ENCODE measurements at places on chromosomes 2 and 18. TPM values are rescaled to one million over a fixed set of nuclear protein-coding genes. Genes with fewer than 3 reads are reported as not detected.
A peak's percentile ranks its signal among the peaks of the same experiment; 100 is the strongest.

DNA sequence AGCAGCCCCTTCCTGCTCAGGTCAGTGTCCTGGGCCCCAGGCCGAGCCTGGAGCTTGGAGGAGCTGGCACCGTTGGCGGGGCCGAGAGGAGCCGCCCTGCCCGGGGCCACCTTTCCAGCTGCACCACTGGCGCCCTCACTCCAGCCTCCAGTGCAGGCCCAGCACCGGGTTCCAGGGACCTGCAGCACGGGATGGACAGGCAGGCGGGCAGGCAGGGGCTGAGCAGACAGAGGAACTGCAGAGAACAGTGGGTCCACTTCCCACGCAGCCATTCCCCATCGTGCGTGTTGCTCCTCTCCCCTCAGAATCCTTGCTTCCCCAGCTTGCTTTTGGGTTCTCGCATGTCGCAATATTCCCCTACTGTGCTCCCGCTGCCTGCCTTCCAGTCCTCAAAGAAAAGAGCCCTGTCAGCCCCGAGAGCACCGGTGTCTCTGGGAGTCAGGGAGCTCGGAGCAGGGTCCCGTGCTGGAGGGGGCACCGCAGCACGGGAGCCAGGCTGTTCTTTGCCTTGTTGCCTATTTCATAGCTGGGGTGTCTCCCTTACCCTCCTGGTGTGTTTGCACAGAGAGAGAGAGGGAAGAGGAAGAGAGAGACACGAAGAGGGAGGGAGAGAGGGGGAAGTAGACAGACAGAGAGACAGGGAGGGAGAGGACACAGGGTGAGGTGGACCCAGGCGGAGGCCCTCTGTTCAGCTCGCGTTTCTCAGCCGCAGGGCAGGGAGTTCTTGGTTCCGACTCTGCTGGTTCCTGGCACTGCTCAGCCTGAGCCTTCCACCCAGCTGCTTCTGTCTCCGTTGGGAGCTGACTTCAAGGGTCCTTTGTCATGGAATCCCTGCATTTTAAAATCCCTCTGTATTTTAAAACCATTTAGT lies 126.0 kb downstream of the MBP start:
- H3K4me1 ChIP-seq = peaks cover 12% of the 10 kb centered on the region
- H3K27me3 ChIP-seq = no peaks in the 10 kb centered on the region
- peaks cover 20% of the 10 kb centered on the region for H3K36me3 ChIP-seq
- no peak overlapping the region for H3K27ac ChIP-seq
- no peak overlapping the region for H3K4me3 ChIP-seq

DNA sequence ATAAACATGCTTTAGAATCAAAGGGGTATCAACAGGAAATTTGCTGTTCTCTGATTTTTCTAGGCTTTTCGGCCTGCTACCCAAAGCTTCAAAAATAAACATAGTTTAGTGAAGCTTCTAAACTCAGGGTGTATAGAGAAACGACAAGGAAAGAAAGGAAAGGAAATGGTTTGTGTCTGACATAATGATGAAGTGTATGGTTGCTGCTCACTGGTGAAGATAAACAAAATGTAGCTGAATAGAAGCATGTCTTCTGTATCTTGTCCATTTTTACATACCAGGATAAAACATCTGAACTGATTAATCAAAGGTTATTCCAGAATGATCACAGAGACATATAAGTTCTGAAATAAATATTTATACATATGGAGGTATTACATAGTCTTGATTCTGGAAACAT lies 1324.6 kb upstream of the NRXN1 start:
- no peak overlapping the region for H3K27ac ChIP-seq
- H3K27me3 ChIP-seq = no peaks in the 10 kb centered on the region

DNA sequence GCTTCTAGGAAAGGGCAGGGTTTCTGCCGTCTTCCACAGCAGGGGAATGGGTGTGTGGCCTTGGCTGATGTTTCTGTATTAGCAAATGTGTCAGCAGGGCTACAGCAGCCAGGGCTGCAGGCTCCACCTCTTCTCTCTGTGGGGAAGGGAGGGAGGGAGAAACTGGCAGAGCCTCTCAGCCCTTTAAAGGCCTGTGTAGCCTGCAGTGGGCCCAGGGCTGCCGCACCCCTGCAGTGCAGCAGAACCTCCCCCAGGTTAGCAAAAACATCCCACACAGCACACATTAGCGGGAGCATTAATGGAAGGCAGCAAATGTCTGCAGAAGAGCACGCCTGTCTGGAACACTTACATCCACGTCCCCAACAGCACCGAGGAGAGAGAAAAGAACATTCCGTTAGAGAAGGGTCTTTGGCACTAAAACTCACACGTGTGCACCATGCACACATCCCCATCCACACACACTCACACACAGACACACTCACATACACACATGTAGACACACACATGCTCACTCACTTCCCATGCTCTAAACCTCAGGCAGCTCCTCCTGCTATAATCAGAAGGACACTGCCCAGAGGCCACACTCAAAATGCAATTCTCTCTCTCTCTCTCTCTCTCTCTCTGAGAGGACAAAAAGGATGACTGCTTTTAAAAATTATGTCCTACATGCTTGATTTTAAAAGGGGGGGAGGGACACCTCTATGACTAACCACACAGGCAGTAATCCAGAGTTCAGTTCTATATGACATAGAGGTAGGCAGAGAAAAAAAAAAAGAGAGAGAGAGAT lies 24.1 kb downstream of the MRPL35 start:
- no peaks in the 10 kb centered on the region for H3K36me3 ChIP-seq
- DNase-seq = no peak
- no peaks in the 10 kb centered on the region for H3K27me3 ChIP-seq
- H3K4me3 ChIP-seq = no peak overlapping the region
- no peak overlapping the region for H3K27ac ChIP-seq
- H3K4me1 ChIP-seq = peaks cover 36% of the 10 kb centered on the region

DNA sequence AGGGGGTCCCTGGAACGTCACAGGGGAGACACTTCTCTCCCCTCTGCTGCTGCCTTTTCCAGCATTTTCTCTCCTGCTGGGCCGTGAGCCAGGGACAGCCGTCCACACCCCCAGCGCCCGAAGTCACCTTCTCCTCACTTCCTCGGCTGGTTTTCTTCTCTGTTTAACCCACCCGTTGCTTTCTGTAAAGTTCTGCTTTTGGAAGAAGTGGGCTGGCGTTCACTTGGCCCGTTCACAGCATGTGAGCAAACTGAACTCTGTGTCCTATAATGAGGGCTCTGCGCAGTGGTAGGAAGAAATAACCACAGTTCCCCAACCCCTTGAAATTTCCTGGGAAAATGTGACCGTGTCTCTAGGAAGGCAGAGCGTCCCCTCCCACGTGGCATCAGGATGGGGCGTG lies 187.0 kb upstream of the HDAC4 start:
- no peaks in the 10 kb centered on the region for H3K27me3 ChIP-seq
- no peak overlapping the region for H3K4me3 ChIP-seq
- no peaks in the 10 kb centered on the region for H3K4me1 ChIP-seq
- H3K27ac ChIP-seq = no peak overlapping the region
- no peak for DNase-seq
- H3K36me3 ChIP-seq = no peaks in the 10 kb centered on the region

DNA sequence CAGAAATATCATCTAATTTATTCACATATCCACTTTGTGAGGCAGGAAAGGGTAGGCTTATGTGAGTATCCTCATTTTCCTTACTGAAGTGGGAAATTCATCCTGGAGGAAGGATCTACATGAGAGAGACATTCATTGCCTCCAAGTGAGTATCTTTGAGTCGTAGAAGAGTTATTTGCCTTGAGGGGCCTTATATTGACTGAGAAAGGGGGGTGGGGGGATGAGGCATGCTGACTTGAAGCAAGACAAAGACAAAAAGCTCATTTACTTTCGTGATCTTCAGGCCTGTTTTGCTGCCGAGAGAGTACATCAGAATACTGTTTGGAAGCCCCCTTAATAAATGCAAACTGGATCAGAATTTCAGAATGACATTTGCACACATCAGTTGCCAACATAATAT lies 17.6 kb upstream of the NEDD4L start:
- H3K36me3 ChIP-seq = no peaks in the 10 kb centered on the region
- DNase-seq = no peak
- H3K27ac ChIP-seq = no peak overlapping the region
- H3K4me3 ChIP-seq = no peak overlapping the region

DNA sequence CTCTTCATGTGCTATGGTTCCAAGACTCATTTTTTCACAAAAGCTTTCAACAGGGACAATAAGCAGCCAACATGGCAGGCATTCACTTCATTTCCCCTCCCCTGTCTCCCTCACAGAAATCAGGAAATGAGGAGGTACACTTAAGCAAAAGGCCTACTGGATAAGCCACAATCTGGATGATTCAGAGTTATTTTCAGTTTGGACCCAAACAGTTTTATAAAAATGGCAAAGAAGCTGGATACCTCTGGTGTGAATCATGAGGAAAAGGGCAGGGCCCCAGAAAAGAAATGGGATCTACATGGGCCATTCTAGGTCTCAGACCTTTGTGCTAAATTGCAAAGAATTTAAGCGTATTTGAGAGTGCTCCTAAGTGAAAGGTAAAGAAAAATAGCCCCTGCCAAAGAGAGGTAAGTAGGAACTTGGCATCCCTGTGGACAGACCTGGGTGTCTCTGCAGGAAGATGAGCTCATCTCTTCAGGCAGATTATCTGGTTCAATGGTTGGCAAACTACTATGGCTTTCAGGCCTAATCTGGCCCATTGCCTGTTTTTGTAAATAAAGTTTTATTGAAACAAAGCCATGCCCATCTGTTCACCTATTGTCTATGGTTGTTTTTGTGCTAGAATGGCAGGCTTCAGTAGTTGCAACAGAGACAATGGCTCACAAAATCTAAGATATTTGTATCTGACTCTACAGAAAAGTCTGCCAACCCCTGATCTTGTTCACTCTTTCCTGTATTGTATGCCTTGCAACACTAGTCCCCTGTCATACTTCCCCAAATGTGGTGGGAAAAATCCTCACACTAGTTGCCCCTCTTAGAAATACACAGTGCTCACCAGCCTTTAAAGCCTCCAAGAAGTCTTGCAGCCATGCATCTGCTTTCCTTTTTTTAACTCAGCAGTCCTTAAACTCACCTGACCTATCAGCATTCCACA lies 315.0 kb downstream of the ALK start:
- no peak overlapping the region for H3K27ac ChIP-seq
- DNase-seq = no peak
- no peaks in the 10 kb centered on the region for H3K4me1 ChIP-seq
- H3K36me3 ChIP-seq = no peaks in the 10 kb centered on the region
- H3K27me3 ChIP-seq = no peaks in the 10 kb centered on the region
- H3K4me3 ChIP-seq = no peak overlapping the region

DNA sequence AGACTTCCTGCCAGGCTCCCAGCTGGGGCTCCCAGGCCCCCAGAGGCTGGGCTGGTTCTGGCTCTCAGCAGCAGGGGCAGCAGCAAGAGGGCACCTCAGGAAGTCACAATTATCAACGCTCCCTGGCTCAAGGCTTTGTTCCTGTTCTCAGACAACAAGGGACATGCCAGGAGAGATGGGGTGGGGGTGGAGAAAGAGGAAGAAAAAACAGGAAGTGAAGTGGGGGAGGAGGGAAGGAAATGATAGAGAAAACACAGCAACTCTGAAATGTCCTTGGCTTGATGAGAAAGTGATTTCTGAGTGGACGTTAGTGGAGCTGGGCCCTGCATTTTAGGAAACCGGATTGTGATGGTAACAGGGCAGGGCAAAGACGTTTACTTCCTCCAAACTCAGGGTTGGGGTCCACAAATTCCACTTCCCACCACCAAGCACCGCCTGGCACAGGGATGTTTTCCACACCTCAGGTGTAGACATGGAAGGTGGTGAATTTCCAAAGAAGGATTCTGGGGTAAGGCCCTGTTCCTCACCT lies 40.4 kb downstream of the CYRIA start:
- peak; percentile 80 for DNase-seq
- no peaks in the 10 kb centered on the region for H3K27me3 ChIP-seq
- H3K4me3 ChIP-seq = peak overlapping the region; percentile 33
- H3K27ac ChIP-seq = peak overlapping the region; percentile 78
- H3K36me3 ChIP-seq = no peaks in the 10 kb centered on the region
- peaks cover 95% of the 10 kb centered on the region for H3K4me1 ChIP-seq

GRCh38 chr2:1278861-1279260 lies 134.4 kb upstream of the TPO start:
- H3K4me1 ChIP-seq = no peaks in the 10 kb centered on the region
- H3K27ac ChIP-seq = no peak overlapping the region
- no peak overlapping the region for H3K4me3 ChIP-seq
- H3K36me3 ChIP-seq = no peaks in the 10 kb centered on the region
- no peak for DNase-seq

DNA sequence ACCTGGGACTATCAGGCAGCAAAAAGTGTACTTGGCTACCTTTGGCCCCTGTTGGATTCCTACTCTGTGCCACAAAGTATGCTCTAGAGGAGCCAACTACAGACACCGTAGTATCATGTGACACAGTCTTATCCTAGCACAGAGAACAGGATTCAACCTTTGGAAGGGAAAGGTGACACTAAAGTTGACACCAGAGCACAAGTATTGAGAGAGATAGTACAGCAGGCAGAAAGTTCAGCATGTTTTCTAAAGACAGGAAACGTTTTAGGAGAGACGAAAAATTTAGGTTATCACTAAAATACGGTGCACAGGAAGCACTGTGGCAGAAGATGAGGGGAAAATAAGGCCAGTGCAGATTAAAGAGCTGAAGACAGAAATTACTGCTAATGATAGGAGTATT lies 18.6 kb downstream of the SMAD2 start:
- H3K4me3 ChIP-seq = no peak overlapping the region
- H3K27me3 ChIP-seq = no peaks in the 10 kb centered on the region
- no peak for DNase-seq
- H3K36me3 ChIP-seq = peaks cover 5% of the 10 kb centered on the region
- no peaks in the 10 kb centered on the region for H3K4me1 ChIP-seq

GRCh38 chr18:497688-498087 lies 2.8 kb downstream of the COLEC12 start:
- no peak overlapping the region for H3K27ac ChIP-seq
- H3K4me3 ChIP-seq = no peak overlapping the region
- peaks cover 5% of the 10 kb centered on the region for H3K4me1 ChIP-seq
- no peaks in the 10 kb centered on the region for H3K36me3 ChIP-seq

GRCh38 chr2:183490914-183491313 lies 366.7 kb downstream of the NUP35 start:
- DNase-seq = no peak
- H3K27ac ChIP-seq = no peak overlapping the region

- no peaks in the 10 kb centered on the region for H3K4me1 ChIP-seq
- no peak for DNase-seq
- H3K36me3 ChIP-seq = no peaks in the 10 kb centered on the region
- no peak overlapping the region for H3K4me3 ChIP-seq
- no peaks in the 10 kb centered on the region for H3K27me3 ChIP-seq
- H3K27ac ChIP-seq = no peak overlapping the region
These were observed 85.3 kb downstream of the CCDC178 start for GRCh38 chr18:33355263-33355662.

SEMA4C gene
- 0.94 TPM for total RNA-seq

ACYP2 gene
- total RNA-seq = 16.4 TPM

NETO1 gene
- total RNA-seq = 7.2 TPM

IL36RN gene
- total RNA-seq = not detected

Data from B cell (primary cell).